Mucosa of gallbladder (tissue), 1 donor: ENCODE measurements at places on chromosomes 2 and 18.

DNA sequence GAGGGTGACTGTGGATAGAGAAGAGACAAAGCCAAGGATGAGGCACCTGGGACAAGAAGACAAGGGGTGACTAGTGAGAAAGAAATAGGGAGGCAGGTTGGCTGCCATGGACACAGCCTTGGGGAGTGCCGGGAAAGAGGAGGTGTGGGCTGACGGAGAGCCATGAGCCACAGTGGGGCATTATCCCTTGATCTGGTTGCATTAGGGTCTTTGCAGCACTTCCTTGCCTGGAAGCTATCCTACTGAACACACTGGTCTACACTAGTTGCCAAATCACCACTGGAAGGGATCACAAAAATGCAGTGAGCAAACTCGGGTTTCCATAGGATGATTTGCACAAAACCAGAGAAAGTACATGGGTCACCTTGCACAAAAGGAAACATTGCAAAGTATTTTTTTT lies 27.7 kb upstream of the ASB18 start:
- peak; percentile 6 for DNase-seq

GRCh38 chr2:107545851-107546250 lies 280.8 kb upstream of the RGPD4 start:
- no peak for DNase-seq

GRCh38 chr18:47286776-47287410 lies 35.4 kb upstream of the SKOR2 start:
- DNase-seq = no peak

DNA sequence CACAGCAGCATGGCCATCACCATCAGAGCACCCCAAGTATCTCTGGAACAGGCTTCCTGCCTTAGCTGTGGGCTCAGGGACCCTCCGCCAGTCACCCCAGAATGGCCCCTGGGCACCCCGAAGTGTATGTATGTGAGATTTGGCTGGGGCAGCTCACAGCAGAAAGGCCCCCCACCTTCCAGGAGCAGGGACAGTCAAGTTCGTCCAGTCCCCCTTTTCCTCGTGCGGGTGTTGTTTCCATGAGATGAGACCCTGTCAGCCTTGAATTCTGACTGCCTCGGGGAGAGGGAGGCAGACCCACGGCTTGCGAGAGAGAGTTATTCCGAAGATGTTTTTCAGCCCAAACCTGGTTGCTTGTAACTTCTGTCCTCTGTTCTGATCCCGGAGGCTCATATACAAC lies 290.9 kb upstream of the HDAC4 start:
- no peak for DNase-seq

DNA sequence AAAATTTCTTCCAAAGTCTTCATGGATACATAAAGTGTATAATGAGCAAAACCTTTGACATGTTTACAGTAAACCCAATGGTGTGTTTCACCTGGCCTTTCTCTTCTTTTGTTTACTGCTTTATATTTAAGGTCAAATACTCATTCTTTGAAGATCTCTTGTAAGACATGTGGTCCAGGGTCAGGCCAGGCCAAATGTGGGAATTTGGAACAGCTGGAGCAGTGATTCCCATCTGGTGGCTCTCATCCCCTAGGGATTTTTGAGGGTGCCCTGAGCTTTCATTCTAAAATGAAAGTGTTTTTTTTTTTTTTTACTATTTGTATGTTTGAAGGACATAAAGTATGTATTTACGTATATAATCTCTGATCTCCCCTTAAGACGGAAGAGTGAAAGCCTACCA lies 13.8 kb upstream of the MGAT5 start:
- no peak for DNase-seq

DNA sequence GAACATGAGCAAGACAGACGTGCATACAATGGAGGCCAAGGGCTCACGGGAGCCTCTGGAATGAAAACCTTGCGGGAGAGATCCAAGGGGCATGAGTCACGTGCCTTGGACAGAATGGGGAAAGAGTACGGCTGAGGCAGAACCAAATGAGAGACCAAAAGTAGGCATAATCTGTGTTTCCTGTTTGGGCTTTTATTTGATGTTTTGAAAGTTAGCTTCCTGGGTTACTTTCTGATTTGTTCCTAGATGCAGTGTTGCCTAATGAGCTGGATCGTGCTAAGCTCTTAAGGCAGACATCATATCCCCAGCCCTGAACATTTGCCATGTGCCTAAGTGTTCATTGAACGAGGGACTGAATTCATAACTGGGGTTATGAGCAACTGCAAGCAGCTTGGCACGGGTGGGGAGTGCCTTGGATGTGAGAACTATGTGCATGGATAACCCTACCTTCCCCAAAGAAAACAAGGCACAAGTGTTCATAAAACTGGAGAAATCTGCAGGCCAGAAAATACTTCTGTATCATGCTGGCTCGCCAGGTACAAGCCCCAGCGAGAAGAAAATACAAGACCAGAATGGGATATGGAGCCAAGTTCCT lies 60.3 kb upstream of the RPL31 start:
- no peak for DNase-seq

DNA sequence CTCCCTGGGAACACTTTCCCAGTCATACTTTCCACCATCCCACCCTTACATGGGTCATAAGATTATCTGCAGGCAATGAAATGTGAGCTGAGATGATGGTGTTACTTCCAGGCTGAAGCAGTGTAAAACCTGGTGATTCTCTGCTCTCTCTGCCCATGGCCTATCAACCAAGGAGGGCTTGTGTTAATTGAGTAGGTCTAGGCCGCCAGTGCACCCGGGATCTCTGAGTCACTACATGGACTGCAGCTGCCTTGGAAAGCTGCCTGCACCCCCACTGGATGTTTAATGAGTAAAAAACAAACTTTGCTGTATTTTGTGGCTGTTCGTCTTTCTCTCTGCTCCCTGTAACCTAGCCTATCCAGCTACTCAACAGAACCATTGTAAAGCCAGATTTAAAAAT lies 451.7 kb upstream of the SMIM21 start:
- DNase-seq = no peak

DNA sequence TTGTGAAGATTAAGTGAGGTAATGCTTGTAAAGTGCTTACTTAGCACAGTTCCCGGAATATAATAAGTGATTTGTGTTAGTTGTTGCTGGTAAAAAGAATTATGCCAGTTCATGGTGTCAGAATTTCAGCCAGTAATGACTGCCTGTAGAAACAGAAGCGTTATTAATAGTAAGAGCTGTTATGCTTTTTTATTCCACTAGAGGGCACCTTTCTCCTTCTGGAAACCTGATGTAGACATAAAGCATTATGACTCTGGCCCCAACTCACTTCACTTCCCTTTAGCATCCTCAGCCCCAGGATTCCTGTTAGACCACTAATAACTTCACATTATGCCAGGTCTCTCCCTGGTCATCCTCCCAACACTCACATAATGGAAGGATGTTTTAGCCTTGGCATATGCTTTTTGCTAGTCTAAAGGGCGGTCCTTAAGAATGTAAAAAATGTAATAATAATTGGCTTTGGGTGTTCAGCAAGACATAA lies 34.9 kb downstream of the C18orf54 start:
- no peak for DNase-seq

- no peak for DNase-seq
These were observed 18.8 kb upstream of the TAF1B start for GRCh38 chr2:9824441-9824840.

- no peak for DNase-seq
These were observed 144.4 kb downstream of the THSD7B start for GRCh38 chr2:136909777-136910176.

DNA sequence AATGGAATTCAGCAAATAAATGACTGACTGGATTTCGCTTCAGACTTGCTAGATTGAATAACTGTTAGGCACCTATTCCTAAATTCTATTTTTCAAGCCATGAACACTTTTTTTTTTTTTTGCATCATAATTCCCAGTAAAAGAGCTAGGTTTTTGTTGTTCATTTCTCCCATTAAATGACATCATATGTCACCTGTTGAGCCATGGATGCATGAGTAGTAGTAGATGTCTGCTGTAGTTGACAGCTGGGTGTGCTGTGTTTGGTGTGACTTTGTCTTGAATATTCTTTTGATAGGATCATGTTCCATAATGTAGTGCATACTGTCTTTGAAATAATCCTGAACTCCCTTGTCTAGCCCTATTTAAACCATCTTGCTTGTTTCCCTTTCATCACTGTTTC lies 115.2 kb downstream of the RAB3GAP1 start:
- DNase-seq = no peak

DNA sequence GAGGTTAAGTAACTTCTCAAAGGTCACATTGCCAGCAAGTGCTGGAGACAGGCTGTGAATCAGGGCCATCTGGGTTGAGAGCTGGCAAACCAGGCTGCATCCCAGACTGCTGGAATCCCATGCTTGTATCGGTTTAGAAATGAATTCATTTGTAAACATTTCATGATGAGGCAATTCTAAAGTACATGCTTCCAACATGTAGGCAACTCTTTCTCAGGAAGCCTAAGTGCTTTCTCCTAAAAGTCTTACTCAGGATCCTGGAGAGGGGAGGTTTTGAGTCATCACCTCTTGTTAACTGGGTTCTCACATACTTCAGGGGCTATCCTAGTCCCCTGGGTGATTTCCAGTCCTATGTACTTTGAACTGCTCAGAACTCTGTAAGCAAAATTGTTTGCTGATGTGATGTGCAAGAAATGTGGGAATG lies 416.5 kb downstream of the MEIS1 start:
- DNase-seq = no peak

DNA sequence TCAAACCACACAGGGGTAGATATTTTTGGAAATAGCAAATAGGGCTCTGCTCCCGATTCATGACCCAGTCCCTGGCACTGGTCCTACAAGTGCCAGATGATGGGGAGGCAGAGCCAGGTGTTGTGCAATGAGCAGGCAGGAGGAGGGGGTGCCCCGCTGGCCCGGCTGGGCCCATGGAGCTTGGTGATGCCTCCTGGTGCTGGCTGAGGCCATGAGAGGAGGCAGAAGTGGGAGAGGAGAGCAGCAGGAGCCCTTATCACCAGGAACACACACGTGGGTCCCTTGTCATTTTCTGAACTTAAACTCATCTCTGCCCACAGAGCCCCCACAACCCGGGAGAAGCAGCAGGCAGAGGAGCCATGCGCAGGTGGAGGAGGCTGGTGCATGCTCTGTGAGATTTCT lies 90.5 kb upstream of the MAPK4 start:
- peak; percentile 25 for DNase-seq

GRCh38 chr2:196520605-196521004 lies 118.9 kb upstream of the CCDC150 start:
- no peak for DNase-seq

DNA sequence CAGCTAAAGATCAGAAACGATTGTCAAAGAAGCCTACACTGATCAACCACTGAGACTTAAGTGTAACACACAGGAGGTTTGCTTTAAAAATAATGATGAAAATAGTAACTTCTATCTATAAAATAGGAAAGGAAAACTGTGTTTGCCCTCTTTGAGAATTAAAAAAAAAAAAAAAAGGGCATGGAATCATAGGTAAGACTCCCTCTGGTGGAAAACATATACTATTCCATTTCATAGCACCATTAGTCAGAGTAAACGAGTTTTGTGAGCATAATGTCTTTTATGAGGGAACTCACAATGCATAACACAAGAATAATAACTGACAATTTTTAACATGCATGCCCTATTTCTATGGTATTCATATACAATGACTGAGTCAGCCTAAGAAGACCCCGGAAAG lies 36.3 kb downstream of the SLC35F5 start:
- no peak for DNase-seq

- DNase-seq = no peak
These were observed 288.9 kb upstream of the FBXO11 start for GRCh38 chr2:48195169-48195568.

GRCh38 chr18:30381826-30382225 lies 660.7 kb downstream of the DSC3 start:
- DNase-seq = no peak
